ENCODE measurements at places on chromosomes 4 and X.
A peak's percentile ranks its signal among the peaks of the same experiment; 100 is the strongest.

GRCh38 chr4:11468901-11469300 is 40.2 kb upstream of the HS3ST1 start:
- no peak for DNase-seq

GRCh38 chr4:117225471-117225870 is 140.1 kb upstream of the TRAM1L1 start:
- no peak for DNase-seq

- DNase-seq: no peak
These were observed 77.6 kb downstream of the ARHGAP6 start for GRCh38 chrX:11588097-11588496.

DNA sequence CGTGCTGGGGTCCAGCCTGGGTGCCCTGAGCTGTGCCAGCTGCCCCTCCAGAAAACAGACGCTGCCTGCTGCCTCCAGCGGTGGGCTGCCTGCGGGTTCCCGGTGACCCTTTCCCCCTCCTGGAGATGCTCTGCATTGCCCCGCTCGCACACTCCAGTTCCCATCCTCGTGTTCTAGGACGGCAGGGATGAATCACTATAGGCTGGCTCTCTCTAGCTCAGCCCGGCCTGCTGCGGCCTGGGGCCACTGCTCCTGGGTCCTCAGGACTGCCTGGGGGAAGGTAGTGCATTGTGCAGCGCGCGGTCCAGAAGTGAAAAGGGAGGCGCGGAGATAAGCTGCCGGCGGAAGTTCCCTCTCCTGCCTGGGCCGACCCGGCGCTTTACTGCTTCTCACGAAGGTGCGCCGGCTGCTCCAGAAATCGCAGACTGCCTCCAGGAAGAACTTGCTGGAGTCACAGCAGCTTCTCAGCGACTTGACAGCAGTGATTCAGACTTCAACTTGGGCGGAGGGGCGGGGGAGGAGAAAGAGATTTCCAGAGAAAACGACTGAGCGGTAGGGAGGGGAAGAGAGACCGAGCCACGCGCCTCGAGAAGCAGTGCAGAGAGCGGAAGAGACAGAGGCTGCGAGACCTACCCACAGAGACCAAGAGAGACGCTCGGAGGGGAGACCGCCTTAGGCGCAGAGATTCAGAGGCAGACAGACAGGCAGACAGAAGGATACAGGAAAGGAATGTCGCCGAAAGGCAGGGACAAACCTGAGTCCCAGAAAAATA is 6.7 kb upstream of the MSX1 start:
- DNase-seq: peak; percentile 20

DNA sequence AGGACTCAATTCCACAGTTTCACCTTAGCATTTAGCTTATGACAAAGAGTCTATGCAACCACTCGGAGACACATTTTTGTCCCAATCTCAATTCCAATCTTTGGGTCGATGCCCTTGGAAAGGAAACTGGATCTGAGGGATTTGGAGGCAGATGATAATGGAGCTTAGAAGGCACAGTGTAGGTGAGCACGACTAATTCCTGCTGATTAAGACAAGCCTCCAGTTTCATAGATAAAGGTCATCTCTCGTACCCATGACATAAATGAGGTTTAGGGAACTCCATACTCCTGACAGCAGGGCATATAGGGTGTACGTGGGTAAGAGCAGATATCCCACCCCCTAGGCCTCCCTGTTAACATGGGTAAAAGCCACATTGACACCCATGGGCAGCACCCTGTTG is 24.4 kb upstream of the ZNF718 start:
- no peak for DNase-seq

- peak; percentile 23 for DNase-seq
These were observed 174.9 kb upstream of the SMARCAD1 start for GRCh38 chr4:94032754-94033153.

GRCh38 chr4:15164571-15164970 is 162.3 kb downstream of the CPEB2 start:
- DNase-seq: no peak

DNA sequence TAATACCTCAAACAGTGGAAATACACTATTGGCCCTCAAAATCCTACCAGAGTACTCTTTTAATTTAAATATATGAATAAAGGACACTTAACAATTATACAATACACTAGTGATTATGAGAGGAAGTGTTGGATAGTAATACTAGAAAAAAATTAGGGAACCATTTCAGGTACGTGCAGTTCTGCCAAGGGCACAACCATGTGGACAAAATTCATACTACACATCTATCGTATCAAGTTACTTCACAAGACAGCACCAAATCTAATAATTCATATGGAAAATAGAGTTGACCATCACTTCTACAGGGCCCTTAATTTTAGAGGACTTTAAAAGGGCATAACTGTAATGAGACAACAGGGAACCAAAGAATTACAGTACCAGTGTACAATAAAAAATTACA is 69.2 kb upstream of the ZCCHC13 start:
- DNase-seq: no peak

DNA sequence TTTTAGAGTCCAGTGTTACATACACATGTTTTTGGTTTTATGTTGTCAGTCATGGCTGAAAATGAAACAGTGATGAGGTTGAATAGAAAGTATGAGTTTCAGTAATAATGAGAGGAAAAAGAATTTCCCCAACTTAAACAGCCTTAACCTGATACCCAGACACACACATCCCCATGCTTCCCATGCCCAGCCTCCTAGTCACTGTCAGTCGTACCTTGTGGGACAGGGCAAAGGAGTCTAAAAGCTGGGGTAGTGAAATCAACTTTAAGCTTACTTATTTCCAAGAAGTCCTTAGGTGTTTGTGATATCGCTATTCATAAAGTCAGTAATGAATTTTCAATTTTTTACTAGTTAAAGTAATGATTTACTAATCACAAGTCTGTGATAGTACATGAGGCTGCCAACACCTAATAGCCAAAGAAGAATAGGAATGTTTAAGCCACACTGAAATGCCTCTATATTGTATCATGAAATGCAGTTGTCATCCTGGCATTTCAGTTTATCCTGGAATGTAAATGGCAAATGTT is 24.3 kb upstream of the GPR34 start:
- DNase-seq: no peak

DNA sequence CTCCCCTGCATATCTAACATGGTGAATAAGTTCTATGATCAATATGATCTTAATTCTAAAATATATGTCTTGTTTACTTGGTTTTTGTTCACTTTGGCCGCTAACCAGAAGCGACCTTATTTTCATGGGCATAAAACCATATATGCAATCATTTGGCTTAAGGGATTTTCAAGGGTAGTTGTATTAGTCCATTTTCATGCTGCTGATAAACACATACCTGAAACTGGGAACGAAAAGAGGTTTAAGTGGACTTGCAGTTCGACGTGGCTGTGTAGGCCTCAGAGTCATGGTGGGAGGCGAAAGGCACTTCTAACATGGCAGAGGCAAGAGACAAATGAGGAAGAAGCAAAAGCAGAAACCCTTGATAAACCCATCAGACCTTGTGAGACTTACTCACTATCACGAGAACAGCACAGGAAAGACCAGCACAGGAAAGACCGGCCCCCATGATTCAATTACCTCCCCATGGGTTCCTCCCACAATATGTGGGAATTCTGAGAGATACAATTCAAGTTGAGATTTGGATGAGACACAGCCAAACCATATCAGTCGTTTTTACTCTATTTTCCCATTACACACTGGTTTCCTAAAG is 114.3 kb upstream of the CPEB2 start:
- DNase-seq: no peak

GRCh38 chr4:152458801-152459302 is 77.0 kb downstream of the FBXW7 start:
- no peak for DNase-seq

DNA sequence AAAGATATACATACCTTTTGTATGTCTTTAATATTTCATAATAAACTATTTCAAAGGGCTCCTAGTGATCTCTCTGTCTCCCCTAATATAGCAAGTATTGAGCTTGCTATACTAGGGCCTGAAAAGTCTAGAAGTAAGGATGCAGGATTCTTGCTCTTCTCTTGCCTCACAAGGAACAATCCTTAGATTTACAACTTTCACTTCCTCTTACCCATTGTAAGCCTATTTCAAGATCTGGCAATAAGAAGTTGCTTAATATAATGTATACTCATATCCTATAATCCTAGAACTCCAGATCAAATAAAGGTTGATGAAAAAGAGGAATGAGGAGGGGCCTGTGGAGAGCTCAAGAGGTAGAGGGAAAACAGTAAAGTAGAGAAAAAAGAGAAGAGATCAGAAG is 40.8 kb upstream of the CHRDL1 start:
- no peak for DNase-seq

DNA sequence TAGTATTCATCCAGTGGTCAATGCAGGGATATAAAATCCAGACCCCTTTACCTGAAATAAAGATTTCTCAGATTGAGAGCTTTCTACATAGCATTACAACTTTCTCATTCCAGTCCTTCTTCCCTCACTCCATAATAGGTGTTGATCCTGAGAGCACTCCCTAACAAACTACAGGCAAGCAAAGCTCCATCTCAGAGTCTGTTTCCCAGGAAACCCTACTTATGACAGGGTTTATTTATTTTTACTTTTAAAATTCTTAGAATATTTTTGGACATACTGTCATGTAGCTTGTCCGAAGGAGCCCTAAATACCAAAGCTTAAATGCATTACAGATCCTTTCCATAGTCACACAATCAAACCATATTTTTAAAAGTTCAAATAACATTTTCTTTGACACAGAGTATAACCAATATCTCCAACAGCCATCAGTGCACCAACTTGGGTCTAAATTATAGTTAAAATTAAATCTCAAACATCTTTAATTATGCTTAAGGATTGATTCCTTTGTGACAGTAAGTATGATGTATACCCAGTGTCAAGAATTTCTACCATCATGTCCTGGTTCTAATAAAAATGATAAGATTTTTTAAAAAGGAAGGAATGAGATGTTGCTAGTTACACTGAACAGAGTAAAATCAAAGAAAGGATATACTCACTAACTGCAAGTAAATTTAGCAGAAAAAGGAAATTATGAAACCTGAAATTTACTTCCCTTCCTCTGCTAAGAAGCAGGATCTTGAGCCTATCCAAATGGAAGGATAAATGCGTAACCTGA is 580.4 kb upstream of the ADGRL3 start:
- DNase-seq: no peak

DNA sequence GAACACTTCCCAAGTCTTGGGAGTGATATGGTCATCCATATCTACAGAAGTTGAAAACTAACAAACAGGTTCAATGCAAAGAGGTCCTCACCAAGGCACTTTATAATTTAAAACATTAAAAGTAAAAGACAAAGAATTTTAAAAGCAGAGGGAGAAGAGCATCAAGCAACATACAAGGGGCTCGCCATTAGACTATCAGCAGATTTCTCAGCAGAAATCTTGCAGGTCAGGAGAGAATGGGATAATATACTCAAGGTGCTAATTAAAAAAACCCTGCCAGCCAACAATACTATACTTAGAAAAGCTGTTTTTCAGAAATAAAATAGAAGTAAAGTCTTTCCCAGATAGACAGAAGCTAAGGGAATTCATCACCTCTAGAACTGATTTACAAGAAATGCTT is 121.2 kb downstream of the NEK1 start:
- no peak for DNase-seq

- no peak for DNase-seq
These were observed 90.2 kb downstream of the ARHGAP10 start for GRCh38 chr4:147822128-147822527.

GRCh38 chr4:88880501-88881226 is 176.3 kb downstream of the FAM13A start:
- no peak for DNase-seq

DNA sequence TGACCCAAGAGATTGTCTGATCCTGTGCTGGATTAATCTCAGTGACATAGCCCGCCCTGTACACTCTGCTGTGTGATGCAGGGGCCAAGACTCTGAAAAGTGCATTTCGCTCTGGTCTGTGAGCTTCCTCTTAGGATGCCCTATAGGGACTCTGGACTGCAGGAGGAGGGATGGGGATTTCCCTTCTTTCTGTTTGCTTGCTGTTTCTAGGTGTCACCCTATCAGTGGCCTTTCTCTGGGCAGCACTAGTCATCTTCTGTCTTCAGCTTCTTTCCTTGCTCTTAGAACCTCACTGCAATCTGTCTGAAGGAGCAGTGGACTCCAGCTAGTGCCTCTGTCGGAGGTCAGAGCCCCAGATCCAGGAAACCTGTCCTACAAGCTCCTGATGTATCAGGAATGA is 34.5 kb upstream of the SCRG1 start:
- no peak for DNase-seq

DNA sequence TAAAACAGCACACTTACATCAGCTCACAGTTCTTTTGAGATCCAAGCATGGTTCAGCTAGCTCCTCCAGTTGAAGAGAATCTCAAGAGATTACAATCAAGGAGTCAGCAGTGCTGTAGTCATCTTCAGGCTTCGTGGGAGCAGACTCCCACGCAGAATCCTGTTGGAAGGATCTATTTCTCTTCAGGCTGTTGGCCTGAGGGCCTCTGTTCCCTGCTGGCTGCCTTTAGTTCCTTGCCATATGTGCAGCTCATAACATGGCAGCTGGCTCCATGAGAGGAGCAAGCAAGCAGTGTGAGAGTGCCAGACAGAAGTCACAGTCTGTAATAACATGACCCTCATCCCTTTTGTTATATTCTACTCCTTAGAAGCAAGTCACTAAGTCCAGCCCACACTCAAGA is 168.6 kb downstream of the COX18 start:
- DNase-seq: no peak

GRCh38 chr4:55925241-55925640 is 23.5 kb upstream of the CEP135 start:
- DNase-seq: no peak

GRCh38 chr4:25180524-25181131 is 20.4 kb upstream of the SEPSECS start:
- no peak for DNase-seq

- DNase-seq: no peak
These were observed 10.6 kb downstream of the CLTRN start for GRCh38 chrX:15653961-15654360.

- DNase-seq: no peak
These were observed 62.1 kb downstream of the CC2D2A start for GRCh38 chr4:15531792-15532191.

DNA sequence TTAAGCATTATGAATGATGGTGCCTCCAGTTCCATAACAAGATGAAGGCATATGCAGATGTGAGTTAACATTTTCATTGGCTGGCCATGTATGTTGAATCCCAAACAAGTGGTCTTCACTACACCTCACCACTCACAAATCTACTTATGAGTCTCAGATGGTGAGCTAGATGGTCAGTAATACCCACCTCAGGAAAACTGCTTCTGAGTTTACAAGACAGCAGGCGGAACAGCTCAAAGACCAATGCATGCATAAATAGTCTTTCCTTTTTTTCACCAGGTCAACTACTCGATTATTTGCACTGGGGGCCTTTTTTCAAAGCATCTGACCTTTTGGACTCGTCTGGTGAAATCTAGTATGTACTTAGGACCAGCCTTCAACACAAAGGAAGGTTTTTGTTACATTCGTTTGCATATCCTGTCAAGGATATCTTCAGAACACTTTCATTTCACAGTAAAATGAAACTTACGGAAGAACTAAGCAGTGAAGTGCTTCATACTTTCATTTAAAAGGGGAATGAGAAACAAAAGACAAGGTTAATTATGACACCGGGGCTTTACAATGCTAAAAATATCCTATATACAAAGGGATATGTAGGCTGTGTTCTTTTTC is 23.1 kb upstream of the TLR7 start:
- no peak for DNase-seq

- DNase-seq: no peak
These were observed 1472.8 kb downstream of the C4orf33 start for GRCh38 chr4:130568746-130569145.

GRCh38 chr4:42965326-42965725 is 72.8 kb downstream of the GRXCR1 start:
- DNase-seq: no peak

GRCh38 chrX:105126201-105126600 is 94.3 kb downstream of the TEX13A start:
- no peak for DNase-seq
